ENCODE measurements at places on chromosomes 2 and 18. TPM values are rescaled to one million over a fixed set of nuclear protein-coding genes. Genes with fewer than 3 reads are reported as not detected.
A peak's percentile ranks its signal among the peaks of the same experiment; 100 is the strongest.

The GPR45 gene
- total RNA-seq, result not detected

The ZAP70 gene
- 156 TPM for total RNA-seq

The DNER gene
- total RNA-seq, result not detected

The ABCG8 gene
- total RNA-seq, result not detected

The MYOM1 gene
- total RNA-seq, result 0.89 TPM

The GKN1 gene
- not detected for total RNA-seq

The TMEM198 gene
- 2.7 TPM for total RNA-seq

The IL37 gene
- total RNA-seq, result not detected

The KCNS3 gene
- total RNA-seq, result 0.07 TPM

The RTP5 gene
- total RNA-seq, result 0.07 TPM

The XPO1 gene
- total RNA-seq, result 214 TPM

The SP140 gene
- 71.3 TPM for total RNA-seq

The GAL3ST2 gene
- 1.0 TPM for total RNA-seq

The IGFBP5 gene
- not detected for total RNA-seq

- DNase-seq, result no peak
Observed at GRCh38 chr2:199070322-199070949, 387.3 kb downstream of the SATB2 start.

- no peak for DNase-seq
Observed at GRCh38 chr2:121832412-121833357, 77.2 kb downstream of the TSN start.

DNA sequence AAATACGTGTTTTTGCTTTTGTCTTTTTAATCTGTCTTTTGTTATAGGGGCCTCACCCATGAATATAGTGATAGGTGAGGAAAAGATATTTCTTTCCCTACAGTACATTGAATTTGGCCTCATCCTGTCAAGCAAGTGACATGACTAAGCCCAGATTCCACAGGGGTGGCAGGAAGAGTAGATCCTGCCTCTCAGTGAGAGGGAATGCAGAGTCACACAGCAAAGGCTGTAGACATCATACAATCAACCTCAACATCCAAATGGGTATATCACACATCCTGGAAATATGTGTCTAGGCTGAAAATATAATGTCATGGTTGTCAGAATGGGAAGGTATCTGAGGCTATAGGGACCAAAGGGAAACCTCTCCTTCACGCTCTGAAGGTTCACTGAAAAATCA, 269.6 kb downstream of the CDH20 start:
- DNase-seq, result no peak

DNA sequence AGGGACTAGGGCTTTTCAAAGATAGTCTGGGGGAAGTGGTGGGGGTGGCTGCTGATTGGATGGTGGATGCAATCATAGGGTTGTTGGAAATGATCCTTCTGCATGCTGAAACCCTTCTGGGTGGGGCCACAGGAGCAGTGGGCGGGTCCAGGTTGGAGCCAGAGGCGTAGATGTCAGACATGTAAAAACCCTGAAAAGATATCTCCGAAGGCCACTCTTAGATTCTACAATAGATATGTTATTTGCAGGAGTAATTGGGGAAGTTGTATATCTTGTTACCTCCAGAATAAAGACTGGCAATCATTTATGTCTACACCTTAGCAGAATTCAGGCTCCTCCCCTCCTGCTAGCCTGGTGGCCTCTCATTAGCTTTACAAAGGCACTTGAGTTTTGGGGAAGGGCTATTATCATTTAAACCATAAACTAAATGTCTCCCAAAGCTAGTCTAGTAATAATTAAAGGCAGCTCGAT, 8.2 kb upstream of the FAM98A start:
- no peak for DNase-seq

DNA sequence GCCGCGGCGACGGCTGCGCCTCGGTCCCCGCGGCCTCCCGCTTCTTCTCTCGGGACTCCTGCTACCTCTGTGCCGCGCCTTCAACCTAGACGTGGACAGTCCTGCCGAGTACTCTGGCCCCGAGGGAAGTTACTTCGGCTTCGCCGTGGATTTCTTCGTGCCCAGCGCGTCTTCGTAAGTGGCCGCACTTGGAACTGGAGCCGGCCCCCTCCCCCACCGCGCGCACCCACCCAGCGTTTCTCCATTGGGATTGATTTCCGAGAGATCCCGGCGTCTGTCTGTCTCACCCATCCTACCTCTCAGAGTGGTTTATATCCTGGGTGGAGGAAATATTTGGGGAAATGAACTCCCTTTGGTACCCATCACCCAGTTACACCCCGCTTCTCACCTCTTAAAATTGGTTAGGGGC, 498 bp downstream of the ITGAV start:
- no peak for DNase-seq

DNA sequence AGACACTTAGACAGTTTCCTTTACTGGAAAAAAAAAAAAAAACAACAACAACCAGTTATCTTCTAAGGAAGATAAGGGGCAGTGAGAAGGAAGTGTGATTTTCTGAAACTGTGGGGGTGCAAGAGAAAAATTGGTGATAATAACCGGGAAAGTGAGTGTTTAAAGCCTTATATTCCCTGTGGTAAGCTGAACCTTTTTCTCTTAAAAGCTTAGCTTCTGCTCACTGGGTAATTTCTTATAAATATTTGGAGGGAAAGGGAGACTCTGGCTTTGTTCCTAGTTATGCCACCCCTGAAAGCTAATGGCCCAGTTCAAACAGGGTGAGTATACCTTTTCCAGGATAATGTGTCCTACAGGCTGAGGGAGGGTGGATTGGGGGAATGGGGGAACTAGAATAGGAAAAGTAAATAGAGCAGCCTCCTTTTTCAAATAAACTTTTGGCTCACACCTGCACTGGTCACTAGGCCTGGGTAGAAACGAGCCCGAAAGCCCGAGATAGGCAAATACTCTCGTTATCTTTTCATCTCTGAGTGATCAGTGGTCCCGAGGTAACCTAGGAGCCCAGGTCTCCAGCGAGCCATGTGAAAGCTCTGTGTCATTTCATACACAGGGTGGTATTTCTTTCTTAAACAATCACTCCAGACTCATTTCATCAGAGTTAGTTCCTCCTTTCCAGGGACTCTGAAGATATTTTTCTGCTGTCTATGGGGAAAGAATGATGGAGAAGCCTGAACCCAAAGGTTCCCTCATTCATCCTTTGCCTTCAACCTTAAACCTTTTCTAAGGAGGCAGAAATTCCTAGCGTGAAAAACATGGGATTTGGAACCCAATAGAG, 15.5 kb upstream of the SRBD1 start:
- DNase-seq, result no peak

DNA sequence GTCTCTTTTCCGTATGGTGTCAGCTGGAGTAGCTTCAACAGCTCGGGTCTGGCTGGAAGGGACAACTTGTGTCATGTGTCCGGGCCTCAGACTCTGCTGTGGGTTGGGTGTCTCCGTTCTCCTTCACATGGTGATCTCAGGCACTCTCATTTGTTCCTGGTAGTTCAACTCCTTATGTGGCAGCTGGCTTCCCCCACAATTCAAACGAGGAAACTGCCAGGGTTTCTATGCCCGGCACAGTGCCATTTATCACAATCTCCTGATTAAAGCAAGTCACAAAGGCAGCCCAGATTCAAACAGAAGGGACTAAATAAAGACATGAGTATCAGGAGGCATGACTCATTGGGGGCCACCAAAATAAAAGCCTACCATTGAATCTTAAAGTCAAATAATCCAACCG, 22.7 kb downstream of the MRO start:
- no peak for DNase-seq

- DNase-seq, result no peak
Observed at GRCh38 chr18:56035546-56035945, 447.6 kb upstream of the TCF4 start.

GRCh38 chr2:55087501-55087900, 37.2 kb upstream of the RTN4 start:
- DNase-seq, result no peak

DNA sequence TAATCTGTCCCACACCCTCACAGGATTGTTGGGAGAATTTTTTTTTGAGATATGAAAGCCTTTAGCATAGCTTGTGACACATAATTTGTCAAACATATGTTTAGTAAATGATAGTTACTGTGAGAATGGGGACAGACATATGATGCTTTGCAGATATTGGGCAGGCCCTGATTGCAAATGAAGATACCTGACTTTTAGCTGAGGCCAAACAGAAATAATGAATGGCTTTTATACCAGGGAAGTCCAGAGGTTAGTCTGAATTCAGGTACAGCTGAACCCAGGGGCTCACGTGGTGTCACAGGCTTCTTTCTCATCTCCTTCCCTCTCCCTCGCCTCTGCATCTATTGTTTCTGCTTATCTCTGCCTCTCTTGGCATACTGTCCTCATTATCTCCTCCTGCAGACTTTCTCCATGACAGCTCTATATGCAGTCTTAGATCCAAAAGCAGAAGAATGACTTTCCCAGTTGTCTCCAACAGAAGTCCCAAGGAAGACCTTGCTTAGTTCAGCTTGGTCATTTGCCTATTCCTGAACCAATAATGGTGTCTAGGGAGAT, 4.9 kb upstream of the WNT10A start:
- no peak for DNase-seq

- no peak for DNase-seq
Observed at GRCh38 chr2:31813016-31813415, 197.8 kb downstream of the MEMO1 start.

- DNase-seq, result no peak
Observed at GRCh38 chr2:10863047-10863446, 48.7 kb upstream of the KCNF1 start.

GRCh38 chr18:10785798-10786197, 260.0 kb downstream of the NAPG start:
- no peak for DNase-seq

DNA sequence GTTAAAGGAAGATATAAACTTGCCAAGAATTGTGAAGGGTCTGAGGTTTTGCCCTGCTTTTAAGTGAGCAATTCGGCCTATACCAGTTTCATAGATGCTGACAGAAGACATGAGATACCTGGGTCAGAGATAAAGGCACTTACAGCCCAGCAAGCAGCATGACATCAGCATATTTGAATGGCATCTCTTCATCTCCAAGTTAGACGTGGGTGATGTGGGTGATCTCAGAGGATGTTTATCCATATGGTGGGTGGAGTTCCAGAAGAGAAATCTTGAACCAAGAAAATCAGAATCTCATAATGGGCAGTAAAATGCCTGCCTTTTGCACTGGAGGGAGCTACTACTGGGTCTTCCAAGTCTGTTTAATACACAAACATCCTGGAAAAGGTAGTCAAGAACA, 44.7 kb downstream of the GYPC start:
- no peak for DNase-seq

- DNase-seq, result no peak
Observed at GRCh38 chr18:9609190-9609589, 5.2 kb downstream of the PPP4R1 start.

- no peak for DNase-seq
Observed at GRCh38 chr2:140529706-140530105, 1601.1 kb downstream of the LRP1B start.

- no peak for DNase-seq
Observed at GRCh38 chr18:56967035-56967434, 179.9 kb upstream of the BOD1L2 start.

DNA sequence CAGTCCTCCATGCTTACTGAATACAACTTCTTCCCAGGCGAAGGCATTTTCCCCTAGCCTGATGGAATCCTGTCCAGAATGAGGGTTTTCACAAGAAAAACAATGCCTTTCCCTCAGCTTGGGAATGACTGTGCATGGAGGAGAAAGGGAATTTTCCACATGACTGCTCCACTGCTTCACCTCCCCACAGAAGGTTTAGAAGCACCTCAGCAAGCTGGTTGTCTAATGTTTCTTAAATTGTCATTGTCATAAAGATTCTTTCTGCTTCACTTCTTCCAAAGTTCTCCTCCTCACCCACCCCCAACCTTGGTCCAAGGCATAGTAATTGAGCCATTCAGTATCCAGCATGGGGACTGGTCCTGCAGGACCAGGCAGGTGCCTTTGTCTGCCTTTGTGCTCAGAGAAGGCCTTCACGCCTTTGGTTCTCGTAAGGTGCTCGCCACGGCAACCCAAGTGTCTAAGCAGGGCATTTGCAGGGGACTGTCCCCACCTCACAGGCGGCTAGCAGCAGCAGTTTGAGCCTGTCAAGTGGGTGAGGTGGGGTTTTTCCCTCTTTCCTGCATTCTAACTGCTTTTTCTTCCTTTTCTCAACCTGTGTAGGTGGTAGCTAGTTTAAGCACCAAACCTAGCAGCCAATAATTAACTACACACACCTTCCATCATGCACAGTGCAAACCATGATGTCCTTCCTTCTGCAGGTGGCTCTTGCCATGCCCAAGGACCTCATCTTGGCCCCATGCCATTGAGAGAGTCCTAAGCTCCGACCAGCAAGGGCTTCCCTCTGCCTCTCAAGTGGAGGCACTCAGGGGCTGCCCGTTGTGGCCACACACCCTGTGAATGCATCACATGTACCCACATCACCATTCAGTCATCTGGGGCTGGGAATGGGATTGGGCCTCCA, 65.7 kb upstream of the BCL2L11 start:
- DNase-seq, result peak; percentile 82

- peak; percentile 7 for DNase-seq
Observed at GRCh38 chr2:14944562-14945346, 312.2 kb downstream of the LRATD1 start.

DNA sequence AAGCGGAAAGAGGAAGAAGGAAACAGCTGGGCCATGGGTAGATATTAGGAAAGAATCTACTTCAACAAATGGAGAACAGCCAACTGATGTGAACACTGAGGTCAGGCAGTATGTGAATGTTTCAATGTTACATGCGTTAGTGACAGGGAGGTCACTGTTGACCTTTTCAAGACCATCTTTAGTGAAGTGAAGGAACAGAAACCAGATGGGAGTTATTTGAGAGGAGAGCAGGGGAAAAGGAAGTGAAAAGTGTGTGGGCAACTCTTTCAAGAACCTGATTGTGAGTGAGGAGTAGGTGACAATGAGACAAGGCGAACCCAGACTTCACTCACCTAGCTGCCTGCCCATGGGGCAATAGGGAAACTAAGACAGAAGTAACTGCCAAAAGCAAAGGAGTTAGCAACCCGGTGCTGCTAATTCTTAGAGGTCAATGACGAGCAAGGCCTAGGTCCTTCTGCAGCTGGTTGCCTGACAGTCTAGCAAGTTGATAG, 67.0 kb downstream of the SP3 start:
- peak; percentile 18 for DNase-seq

- no peak for DNase-seq
Observed at GRCh38 chr18:23301972-23302371, 151.1 kb upstream of the RIOK3 start.

GRCh38 chr2:217108575-217109027, 248.7 kb upstream of the TNP1 start:
- no peak for DNase-seq

DNA sequence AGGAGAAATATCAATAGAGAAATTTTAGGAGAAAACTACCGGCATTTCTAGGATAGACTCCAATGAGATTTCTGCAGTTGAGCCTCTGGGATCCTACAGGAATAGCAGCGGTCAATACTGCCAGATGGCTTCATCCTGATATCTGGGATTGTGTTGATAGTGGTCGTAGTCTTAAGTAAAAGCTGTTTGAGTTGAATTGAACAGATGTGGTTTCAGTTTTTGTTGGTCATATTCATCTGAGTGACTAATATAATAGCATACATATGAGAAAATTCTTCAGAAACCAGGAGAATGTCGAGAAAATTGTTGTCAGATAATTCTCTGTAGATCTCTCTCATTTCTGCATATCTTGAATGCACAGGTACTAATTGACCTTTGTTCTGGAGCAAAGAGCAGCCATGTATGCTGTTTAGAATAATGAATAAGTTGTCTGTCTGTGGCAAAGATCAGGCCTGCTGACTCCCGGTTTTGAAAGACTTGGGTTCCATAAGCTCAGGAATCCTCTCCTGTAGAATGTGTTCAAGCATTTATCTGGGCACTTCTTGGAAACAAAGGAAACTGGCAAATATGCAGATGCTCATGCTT, 288.1 kb downstream of the TMX3 start:
- no peak for DNase-seq

GRCh38 chr2:205405194-205405593, 277.1 kb upstream of the NRP2 start:
- DNase-seq, result no peak

GRCh38 chr2:120678251-120678650, 57.4 kb upstream of the GLI2 start:
- DNase-seq, result no peak

All from activated CD4-positive, alpha-beta T cell treated with anti-CD3 and anti-CD28 coated beads for 36 hours (primary cell).